GM04503 (cell line): ENCODE measurements at places on chromosomes 4 and X.

DNA sequence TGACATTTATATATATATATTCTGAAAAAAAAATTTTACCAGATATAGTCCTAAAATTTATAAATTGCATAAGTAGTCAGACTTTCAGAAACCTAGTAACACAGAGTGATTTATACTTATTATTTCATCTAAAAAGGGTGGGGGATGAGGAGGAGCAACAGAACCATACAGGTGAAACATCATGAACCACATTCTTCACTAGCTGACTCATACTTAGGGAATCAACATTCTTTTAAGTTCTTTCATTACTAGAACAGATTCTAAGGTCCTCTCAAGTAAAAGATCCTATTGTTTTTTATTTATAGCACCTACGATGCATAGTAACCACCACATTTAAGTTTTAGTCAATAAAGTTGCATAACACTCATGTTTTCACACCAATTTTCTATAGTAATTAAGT is 166.1 kb downstream of the LRBA start:
- DNase-seq: no peak

- DNase-seq: no peak
Observed at GRCh38 chr4:42641161-42641560, 15.7 kb downstream of the ATP8A1 start.

DNA sequence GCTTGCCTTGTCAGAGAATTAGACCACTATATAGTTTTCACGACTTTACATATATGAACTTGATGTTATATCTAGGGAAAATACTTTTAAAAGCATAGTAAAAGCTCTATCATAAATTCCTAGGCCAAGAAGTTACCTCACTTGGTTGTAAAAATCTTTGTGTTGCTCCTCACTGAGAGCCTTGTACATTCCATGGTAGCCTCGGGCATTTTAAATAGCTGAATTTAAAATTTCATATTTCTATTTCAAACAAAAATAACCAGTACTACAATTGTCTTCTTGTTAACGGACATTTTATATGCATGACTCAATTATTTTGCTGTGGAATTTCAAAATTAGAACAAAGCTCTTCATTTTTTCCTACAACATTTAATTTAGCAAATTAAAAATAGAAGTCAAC is 107.6 kb downstream of the MID1 start:
- no peak for DNase-seq

- DNase-seq: no peak
Observed at GRCh38 chr4:87521757-87522374, 7.3 kb downstream of the SPARCL1 start.
